ENCODE measurements at places on chromosomes 7 and 10. TPM values are rescaled to one million over a fixed set of nuclear protein-coding genes. Genes with fewer than 3 reads are reported as not detected.
A peak's percentile ranks its signal among the peaks of the same experiment; 100 is the strongest.

Gene DCLRE1C
- 11.8 TPM for total RNA-seq

DNA sequence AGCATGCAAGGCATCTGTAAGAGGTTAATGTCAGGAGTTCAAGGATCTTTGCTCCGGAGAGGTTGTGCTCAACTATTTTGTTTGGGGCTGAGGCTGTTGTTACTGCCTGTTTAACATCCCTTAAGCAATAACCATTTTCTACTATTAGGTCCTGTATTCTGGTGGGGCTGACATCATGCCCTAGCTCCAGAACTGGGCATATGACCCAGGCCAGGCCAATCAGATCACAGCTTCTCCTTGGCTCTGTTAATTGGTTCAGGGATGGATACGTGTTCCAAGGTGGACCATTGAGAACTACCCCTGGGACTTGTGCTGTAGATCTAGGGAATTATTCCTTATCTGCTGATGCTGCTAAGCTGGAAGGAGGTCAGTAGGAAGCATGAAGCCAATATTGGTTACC, 67.0 kb downstream of the SYPL1 start:
- DNase-seq, result no peak

DNA sequence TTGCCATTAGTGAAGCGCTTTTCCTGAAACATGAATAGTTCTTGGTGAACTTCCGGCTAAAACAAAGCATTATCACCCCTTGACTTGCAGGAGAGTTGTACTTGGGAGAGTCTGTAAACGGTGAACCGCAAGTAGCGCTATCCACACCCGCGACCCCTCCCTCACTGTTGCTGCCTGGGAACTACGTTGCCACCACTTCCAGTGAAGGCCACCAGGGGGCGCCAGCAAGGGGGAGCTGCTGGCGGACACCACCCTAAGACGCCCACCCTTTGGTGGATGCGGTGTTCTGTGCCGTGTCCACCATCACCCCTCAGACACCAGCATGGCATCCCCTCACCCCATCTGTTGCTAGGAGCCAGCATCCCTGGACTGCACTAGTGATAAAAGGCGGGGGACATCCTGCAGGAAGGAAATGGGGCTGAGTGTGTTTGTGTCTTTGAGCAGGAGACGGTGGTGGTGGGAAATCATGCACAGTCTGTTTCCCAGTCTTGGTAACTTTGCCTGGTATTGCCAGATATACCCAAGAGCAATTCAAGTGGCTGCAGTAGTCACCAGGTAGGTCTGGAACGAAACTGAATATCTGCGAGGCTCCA, 298.2 kb downstream of the FRMD4A start:
- peak; percentile 28 for DNase-seq

GRCh38 chr7:77199013-77199966, at the start of gene FGL2:
FGL2 (minus strand) TSS chr7:77199819; CDS start chr7:77199793, 26 bp downstream.
- DNase-seq, result peak; percentile 37

GRCh38 chr10:61904733-61905725, 3.5 kb downstream of the ARID5B start:
- peak; percentile 79 for DNase-seq

DNA sequence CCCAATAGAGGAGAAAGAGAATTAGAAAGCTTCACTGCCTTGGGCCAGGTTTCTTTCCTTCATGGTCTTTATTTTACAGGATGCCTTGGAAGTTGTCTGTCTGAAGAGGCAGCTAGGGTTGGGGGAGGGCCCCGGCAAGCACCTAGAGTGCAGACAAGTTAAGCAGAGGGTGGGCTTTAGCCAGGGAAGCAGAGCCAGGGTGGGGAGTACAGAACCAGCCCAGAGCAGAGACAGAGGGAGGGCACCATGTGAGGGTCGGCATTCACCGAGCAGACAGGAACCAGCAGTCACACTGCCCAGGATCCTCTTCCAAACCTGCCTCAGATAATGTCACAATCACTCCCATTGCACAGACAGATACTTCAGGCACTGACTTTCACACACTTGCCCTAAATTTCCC, 75.9 kb downstream of the ADARB2 start:
- no peak for DNase-seq

- no peak for DNase-seq
These were observed 22.6 kb upstream of the PSMG3 start for GRCh38 chr7:1592299-1592871.
